ENCODE measurements at places on chromosomes 1 and 21.

DNA sequence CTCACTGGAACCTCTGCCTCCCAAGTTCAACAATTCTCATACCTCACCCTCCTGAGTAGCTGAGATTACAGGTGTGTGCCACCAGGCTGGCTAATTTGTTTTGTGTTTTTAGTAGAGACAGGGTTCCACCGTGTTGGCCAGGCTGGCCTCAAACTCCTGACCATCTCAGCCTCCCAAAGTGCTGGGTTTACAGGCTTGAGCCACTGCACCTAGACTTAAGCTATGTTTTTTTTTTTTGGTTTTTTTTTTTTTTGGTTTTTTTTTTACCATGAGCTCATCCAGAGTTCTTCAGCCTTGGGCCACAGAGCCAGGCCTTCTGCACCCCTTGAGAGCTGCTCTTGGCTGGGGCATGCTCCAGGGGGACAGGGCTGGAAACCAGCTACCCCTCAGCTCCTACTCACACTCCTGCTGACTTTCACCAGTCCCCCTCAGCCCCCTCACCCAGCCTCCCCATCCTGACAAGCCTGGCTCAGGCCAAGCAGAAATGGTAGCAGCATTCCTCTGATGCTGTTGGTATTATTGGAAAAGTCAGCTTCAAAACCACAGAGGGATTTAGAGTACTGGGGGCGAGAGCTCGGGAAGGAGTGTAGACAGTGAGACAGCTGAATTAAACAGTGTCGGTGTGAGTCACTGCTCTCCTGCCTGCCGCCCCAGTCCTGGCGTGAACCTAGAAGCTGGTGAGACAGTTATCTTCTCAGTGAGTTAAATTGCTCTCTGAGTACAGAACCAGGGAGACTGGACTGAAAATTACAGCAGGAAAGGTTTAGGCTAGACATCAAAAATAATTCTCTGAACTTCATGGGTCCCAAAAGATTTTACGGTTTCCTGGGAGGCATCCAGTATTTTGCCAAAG lies 63.7 kb downstream of the NAV1 start:
- no peak for DNase-seq

DNA sequence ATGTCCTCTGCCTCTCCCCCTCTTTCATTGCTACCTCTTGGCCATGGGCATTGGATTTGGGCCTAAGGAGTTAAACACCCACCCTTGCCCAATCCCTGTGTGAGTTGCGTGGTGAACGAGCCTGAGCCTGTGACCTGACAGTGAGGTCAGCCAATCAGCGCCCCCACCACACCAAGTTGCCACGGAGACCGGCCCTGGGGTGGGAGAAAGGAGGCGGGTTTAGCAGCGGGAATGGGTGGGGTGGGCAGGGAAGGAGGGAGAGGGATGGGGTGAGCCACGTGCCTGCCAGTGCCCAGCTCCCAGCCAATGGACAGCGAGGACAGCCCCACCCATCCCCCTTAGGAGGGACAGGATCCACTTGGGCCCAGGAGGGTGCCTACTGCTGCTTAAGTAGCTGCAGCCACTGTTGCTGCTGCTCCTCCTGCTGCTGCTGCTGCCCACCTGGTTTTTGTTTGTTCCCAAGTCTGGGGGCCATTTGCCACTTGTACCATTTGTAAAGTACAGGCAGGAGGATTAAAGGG lies 9.5 kb downstream of the ZBTB7B start:
- peak; percentile 53 for DNase-seq

- no peak for DNase-seq
Measured at GRCh38 chr1:4367230-4367777, 287.1 kb upstream of the AJAP1 start.

DNA sequence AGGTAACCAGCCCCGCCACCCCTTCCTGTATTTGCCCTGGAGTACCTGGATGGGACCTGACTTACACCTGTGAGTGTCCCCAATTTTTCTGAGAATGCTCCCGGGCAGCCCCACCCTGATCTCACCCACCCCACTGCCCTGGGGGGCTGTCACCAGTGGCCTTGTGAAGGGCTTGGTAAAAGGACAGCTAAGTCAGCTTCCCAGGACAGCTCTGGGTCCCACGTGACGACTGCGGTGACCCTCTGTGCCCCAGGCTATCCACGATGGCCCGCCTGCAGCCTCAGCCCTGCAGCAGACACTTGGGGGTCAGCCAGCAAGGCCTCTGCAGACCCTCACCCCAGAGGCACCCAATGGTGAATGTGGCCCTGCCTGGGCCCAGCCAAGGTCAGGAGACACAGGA lies 5.6 kb downstream of the SRM start:
- no peak for DNase-seq

GRCh38 chr1:64318428-64318827 lies 115.0 kb downstream of the UBE2U start:
- no peak for DNase-seq

DNA sequence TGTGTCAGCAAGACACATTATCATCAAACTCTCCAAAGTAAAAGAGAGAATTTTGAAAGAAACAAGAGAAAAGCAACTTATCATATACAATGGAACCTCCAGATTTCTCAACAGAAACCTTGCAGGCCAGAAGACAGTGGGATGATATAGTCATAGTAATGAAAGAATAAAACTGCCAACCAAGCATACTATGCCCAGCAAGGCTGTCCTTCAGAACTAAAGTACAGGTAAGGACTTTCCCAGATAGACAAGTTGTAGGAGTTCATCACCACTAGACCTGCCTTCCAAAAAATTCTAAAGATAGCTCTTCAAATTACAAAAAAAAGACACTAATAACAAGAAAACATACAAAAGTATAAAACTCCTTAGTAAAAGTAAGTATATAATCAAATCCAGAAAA lies 33.2 kb upstream of the FOXD3 start:
- no peak for DNase-seq

- no peak for DNase-seq
Measured at GRCh38 chr1:46615735-46616134, 876 bp downstream of the MOB3C start.

DNA sequence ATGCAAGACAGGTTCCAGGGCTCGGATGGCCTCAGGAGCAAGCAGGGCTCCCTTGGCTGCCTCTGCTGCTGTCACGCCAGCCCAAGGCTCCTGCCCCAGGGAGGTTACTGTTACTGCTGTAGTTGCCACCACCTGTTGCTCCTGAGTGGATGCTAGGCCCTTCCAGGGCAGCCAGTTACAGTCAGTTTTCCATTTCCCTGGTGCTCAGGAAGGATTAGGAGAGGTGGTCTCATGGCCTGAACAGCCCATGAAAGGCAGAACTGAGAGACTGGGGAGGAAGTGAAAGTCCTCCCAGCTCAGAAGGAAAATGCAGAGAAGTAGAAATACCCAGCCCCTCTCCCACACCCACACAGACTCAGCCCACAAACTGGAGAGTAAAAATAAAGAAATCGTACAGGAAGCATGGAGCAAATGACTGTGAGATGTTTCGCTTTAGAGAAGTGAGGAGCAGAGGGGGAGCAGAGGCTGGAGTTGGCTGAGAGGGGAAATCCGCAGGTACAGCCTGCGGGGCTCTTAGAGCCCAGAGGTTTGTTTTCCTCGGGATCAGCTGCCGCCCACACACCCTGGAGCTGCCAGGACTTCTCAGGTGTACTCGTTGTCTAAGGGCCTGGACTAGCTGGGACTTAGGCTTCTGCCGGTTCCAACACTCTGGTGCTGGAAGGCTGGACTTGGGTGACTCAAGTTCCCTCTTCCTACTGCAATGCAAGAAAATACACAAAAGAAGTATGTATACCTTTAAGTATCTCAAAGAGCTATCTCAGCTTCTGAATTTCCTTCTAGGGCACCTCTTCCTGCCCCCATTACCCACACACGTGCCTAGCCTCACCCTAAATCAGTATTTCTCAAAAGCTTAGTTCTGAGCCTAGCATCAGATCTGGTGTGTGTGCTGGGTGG lies 2.3 kb downstream of the IL6R start:
- DNase-seq: no peak

- no peak for DNase-seq
Measured at GRCh38 chr1:205811660-205812059, 1.3 kb downstream of the SLC41A1 start.

GRCh38 chr21:44612029-44612486 lies at the start of gene KRTAP10-8:
KRTAP10-8 (plus strand) TSS chr21:44612079; CDS start chr21:44612101, 22 bp downstream.
- DNase-seq: no peak

DNA sequence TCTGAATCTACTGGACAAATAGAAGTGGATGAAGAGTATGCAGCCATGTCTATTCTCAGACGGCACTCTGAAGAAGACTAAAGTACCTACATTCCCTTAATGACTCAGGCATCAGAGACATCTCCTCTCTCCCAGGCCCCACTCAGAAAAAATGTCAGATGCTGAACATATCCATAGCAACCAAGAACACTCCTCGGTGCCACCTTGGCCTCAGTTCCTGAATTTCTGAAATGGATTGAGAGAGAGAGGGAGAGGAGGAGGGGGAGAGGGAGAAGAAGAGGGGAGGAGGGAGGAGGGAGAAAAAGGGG lies 16.0 kb upstream of the OVAAL start:
- DNase-seq: no peak

GRCh38 chr21:36430841-36431240 lies 45.6 kb downstream of the CHAF1B start:
- no peak for DNase-seq

- DNase-seq: no peak
Measured at GRCh38 chr21:41703857-41704501, 62.9 kb downstream of the RIPK4 start.

DNA sequence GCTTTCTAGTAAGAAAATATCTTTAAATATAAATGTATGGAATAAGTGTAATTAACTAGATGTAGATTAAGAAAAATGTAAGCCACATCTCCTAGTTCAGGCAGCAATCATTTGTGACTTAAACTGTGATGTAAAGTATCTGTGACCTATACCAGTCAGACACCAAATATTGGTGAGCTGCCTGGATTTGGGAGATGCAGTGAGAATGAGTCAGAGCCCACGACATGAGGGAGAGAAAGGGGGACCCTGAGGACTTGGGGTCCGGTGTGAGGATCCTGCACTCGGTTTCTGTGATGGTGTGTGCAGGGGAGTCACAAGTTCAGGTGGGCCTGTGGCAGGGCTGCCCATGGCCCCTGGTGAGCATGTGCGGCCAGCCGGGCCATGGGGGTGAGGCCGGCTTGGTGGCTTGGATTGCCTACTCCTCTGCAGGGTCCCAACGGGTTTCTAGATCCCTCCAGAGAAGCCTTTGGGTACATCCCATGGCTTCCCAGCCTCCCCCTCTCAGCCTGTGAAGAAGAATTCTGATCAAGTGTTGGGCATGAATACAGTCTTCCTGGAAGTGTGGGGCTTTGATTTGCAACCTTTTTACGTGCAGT lies 19.0 kb upstream of the ABCG1 start:
- no peak for DNase-seq

DNA sequence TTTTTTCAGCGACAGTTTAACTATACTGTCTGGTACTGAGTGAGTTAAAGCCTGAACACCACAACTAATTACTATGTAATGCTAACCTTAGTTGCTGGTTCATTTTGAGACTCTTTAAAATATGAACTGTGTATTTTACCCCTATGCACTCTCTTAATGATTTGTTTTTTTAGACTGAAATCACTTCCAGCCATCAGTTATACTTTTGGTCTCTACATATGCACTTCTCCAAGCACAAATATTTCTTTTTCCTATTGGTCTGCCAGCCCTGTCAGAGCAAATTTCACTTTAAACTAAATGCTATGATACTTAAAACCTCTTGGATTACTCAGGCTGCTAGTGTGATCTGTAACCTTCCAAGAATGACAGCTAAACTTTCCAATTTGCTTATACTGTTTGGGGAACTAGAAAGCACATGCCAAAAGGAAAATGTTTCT lies 38.1 kb upstream of the SCYL3 start:
- DNase-seq: no peak

DNA sequence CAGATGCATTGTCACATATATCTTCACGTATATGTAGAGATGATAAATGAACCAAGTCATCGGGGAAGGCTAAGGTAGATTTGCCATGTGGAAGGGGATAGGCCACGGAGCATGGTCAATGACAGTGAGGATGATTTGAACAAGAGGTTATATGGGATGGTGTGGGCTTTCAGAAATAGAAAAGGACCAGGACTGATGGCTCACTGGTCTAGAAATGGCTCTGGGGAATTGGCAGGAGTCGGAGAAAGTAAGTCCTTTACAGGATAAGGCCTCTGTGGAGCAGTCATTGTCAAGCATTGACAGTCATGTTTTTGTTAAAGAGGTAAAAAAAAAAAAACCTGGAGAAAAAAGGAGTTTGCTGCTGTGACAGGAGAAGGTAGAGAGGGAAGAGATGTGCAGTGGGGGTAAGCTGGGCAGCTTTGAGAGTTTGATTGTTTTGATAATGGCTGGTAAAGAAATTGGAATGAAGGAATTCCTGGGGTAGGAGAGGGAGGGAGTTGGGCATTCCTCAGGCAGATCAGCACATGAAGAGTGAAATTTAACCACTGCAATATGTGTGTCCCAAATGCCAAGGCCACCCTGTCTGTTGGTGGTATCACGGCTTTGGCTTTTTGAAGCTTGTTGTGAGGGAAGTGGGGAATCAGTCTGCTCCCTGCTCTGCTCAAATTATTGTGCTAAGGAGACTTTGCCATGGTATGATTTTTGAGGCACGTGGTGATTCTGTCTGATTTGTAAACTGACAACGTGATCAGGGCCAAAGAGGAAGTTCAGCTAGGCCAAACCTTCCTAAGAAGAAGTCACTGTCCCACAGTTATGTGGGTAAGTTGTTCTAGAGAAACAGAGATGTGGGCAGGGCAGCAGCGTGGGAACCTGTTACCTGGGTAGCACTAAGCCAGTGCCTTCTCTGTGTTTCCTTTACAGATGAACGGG lies 26.0 kb downstream of the MACF1 start:
- no peak for DNase-seq

DNA sequence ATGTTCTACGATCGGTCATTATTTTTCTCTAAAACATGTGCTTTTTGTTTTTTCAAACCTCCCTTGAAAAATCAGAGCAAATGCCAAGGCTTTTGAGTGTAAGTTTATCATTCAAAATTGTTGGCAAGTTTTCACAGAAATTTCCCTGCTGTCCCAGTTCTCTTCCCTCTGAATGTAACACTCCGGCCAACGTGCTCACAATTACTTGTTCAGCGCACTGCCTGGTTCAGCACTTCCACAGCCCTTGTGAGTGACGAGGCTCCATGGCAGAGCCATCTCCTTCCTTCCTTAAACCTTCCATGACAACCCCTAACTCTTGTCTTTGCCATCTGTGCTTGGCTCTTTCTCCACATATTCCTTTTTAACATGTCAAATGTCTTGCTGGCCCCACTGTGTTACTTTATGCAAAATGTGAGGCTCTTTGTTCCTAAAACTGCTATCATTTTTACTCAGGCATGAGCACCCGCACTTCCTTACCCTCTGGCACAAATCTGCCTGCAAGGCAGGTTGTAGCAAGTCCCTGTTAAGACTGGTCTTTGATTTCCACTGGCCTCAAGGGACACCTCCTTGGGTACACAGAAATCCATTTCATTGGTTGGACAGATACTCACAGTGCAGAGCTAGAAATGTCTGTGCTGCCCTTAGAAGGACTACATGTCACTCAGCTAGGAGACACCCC lies 142.8 kb downstream of the HUNK start:
- no peak for DNase-seq

DNA sequence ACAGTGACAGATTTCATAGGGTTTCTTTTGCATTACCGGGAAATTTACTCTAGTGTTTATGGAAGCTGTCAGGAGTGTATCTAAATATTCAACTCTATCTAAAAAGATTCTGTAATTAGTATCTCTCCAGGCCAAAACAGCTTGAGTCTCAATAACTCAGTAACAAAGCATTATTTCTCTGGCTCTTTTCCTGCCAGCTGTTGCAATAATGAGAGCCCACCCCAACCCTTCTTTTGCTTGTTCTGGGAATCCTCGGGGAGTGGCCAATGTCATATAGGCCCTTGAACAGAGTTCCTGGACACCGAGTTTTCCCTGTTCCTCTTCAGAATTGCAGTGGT lies 120.1 kb upstream of the SGIP1 start:
- no peak for DNase-seq
